ENCODE measurements at places on chromosomes 5 and 9.

- DNase-seq = no peak
Observed at GRCh38 chr5:145246961-145247744, 588.0 kb downstream of the PRELID2 start.

DNA sequence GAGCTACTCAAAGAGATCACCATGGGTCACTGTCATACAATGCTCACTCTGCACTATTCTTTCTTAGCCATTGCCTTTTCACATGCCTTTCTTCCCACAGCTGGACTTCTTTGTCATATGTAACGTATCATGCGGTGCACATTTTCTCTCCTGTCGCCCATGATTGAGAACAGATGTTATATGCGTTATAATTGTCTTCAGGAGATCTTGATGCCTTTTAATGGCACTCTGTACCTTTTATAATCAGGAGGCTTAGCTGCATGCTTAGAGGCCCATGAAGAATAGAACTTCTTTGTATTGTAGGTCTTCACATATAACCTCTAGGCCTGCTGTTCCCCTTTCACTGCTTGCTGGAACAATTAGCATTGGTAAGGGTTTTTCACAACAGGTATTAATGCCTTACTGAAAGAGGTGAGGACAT lies 436.1 kb downstream of the CDH10 start:
- no peak for DNase-seq

DNA sequence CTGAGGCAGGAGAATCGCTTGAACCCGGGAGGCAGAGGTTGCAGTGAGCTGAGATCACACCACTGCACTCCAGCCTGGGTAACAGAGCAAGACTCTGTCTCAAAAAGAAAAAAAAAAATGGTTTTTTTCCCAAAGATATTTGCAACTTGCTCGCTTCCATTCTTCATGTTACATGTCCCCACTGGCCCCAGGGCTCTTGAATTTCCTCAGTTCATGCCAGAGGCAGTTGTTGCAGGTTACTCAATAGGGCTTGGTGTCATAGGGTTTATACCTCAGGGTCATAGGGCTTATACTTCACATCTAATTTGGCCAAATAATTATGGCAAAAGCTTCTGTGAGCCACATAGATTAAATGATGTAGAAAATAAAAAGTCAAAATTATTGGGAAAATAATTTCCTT lies 44.1 kb upstream of the KCNV2 start:
- DNase-seq = no peak

DNA sequence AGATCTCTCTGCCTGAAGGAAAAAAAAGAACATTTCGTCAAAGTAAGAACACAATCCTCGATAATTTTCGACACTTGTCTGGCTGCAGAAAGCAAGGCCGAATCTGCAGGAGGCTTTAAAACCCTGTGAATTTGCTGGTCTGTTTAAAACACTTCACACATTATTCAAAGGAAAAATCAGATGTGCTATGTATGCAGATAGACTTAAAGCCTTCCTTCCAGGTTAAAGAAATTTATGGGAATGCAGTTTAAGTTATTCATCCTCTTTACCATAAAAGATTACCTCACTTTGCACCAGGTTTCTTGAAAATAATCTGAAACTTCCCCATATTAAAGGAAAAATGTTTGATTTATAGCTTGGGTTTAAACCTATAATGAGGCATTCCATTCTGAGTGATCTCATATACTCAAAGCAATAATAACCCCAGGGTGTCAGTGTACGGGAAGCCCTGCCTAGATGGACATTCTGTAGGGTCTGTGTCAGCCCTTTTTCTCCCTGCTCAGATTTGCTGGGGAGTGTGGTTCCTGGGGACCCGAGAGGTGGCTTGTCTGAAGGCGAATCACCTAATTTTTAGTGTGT lies 323.5 kb upstream of the SLC24A2 start:
- DNase-seq = no peak

GRCh38 chr5:5883146-5883545 lies 460.7 kb downstream of the ICE1 start:
- DNase-seq = no peak

DNA sequence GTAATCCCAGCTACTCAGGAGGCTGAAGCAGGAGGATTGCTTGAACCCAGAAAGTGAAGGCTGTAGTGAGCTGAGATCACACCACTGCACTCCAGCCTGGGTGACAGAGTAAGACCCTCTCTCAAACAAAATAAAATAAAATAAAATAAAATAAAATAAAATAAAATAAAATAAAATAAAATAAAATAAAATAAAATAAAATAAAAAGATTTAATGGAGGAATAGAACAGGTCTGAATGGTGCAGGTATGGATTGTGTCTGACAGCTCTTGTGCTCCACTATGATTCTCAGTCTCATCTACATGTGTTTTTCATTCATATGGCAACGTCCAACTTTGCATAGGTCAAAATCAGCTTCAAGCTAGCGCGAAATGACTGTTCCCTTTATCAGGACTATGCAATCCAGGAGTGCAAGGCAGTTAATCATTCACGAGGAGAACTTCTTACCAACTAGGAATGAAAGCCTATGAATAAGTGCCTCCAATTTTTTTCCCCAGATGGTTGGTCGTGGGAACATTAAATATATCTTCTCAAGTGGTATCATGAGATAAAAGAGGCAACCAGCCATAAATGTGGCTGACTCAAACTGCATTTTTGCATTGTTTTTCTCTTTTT lies 1392.3 kb upstream of the CDH9 start:
- DNase-seq = no peak

DNA sequence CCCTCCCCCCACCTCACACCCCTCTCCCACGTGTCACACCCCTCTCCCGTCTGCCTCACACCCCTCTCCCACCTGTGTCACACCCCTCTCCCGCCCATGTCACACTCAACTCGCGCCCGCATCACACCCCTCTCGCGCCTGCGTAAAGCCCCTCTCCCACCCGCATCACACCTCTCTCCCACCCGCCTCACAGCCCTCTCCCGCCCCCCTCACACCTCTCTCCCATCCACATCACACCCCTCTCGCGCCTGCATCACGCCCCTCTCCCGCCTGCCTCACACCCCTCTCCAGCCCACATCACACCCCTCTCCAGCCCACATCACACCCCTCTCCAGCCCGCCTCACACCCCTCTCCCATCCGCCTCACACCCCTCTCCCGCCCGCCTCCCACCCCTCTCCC lies 173.5 kb upstream of the FOXD4L5 start:
- DNase-seq = no peak

- no peak for DNase-seq
Observed at GRCh38 chr5:77360973-77361372, 131.1 kb downstream of the WDR41 start.

DNA sequence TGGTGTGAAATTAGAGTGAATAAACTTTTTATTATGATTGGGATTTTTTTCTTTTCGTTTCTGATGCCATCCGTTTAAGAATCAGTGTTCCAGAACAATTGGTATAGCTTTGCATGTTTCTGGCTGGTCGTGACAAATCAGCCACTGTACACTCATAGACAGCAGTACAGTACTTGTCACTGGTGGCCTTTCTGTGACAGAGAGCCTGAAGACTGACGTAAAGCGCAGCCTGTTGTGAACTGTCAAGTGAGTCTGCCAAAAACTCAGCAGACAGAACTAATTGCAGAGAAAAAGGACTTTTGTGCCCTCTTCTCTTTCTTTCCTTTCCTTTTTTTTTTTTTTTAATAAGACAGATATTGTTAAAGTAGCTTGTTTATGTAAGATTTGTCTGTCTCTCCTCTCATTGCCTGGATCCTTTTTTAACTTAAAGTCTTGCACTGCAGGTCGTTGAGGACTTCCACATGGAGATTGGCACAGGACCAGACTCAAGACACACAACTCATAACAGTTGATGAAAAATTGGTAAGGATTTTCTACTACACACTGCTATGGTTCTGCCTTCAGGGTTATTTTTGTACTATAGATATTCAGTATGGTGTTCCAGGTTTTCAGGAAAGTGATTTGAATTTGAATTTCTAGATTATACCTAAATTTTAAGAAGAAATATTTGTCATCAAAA lies 42.7 kb downstream of the NDUFS4 start:
- no peak for DNase-seq

- DNase-seq = no peak
Observed at GRCh38 chr5:97495301-97495700, 312.3 kb upstream of the RIOK2 start.

GRCh38 chr5:10655972-10656830 lies 92.3 kb downstream of the ANKRD33B start:
- DNase-seq = no peak

DNA sequence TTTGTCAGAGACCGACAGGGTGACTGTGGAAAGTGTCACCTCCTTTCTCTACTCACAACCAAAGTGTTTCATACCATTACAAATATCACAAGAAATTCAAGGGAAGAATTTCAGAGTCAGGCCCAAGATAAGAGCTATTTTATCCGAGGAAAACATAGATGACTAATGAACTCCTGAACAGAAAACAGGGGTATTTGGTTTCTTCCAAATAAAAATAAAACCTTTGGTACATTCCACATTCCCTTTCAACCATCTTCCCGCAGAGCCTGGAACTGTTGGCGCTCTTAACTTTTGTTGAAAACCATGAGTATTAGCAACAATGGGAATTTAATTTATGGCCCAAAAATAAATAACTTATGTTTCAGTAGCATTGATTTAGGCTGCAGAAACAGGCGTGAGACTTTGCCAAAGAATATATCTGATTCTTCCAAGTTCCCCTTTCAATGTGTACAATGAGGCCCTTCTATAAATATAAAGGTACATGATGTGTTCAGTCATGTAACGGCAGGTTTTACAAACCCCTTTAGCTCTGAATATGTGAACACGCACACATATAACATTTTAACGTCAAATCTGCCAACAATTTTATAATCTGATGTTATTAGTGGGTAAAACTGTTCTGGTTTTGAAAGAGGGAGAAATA lies 69.5 kb downstream of the RETREG1 start:
- no peak for DNase-seq

DNA sequence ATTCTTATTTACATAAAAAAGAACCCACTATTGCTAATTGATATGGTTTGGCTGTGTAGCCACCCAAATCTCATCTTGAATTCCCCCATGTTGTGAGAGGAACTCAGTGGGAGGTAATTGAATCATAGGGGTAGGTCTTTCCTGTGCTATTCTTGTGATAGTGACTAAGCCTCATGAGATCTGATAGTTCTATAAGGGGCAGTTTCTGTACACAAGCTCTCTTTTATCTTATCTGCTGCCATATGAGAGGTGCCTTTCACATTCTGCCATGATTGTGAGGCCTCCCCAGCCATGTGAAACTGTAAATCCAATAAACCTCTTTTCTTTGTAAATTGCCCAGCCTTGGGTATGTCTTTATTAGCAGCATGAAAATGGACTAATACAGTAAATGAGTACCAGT lies 58.2 kb upstream of the PRR16 start:
- DNase-seq = no peak

- no peak for DNase-seq
Observed at GRCh38 chr9:110755179-110755578, 86.6 kb downstream of the MUSK start.

GRCh38 chr5:76675364-76675763 lies 40.6 kb upstream of the F2R start:
- DNase-seq = no peak

- DNase-seq = peak; percentile 39
Observed at GRCh38 chr9:89461265-89461664, 36.6 kb downstream of the SEMA4D start.

DNA sequence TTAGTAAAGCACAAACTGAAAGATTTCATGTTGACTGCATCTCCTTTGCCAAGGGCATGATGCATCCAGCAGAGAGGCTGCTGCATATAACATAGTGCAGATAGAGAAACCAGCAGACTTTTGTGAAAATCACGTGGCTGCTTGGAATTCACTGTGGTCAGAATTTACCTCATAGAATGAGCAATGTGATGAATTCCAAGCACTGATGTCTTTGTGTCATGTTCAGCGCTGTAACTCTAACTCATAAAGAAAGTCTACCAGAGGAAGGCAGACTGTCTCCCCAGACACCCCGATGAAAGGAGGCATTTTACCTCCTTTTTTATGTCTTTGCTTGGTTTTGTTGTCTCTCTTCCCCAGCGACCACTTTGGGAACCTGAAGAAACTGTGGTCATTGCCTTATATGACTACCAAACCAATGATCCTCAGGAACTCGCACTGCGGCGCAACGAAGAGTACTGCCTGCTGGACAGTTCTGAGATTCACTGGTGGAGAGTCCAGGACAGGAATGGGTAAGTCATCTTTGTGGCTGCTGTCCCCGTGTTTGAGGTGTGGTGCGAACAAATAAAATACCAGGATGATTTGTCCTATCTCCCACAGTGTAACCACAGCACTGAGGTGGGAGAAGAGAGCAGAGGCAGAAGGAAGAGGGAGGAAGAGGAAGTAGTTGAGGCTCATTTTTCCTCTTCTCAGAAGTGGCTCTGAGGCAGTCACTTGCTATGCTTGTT lies 42.0 kb downstream of the ITK start:
- peak; percentile 88 for DNase-seq

GRCh38 chr9:95468791-95469190 lies 48.0 kb downstream of the PTCH1 start:
- no peak for DNase-seq

DNA sequence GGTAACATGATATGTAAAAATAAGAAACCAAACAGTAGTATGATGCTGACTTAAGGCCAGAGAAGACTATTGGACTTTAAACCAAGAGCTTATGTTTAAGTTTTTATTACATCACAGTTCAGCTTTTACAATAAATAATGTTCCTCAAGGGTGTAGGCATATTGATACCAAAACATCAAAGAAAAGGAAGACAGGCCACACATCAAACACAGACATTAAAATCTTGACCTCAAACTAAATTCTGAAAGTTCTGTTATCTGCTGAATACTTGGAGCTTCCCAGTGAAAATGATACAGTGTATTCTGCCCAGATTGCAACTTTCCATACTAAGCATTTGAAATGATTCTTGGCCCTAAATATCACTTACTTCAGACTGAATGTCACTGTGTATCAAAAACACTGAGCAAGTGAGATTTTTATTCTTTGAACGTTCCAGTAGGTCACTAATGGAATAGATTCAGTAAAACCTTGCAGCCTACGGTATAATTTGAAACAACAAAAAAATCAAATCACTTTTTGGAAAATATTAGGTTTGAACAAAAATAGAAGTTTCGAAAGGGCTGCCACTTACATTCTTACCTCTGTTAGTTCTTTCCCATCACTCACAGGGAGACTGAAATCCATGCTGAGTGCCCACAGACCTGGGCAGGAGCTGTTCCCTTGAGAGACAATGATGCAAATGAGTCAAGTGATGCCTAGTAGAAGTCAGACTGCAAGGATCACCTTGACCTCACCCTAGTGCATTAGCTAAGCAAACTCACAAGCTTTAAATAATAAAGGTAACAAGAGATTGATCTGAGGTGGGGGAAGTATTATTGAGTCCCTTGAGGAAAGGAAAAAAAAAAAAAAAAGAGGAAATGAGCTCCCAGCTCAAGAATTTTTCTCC lies 2.5 kb downstream of the LPAR1 start:
- DNase-seq = no peak

DNA sequence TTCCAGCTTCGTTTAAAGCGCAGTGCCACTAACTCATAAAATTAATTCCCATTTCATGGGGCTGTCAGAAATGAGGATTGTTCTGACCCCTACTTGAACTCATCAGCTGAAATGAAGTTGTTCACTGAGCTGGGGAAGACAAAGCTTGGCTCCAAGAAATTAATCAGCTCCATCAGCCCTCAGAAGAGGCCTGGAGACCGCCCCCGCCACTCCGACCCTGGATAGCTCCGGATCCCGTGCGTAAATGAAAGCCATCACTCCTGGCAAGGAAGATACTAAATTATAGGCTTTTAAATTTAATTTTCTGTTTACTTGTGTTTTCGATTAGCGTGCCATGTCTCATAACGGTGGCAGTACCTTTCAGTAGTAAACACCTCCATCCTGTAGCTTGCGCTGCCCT lies 142.8 kb upstream of the IRX2 start:
- no peak for DNase-seq
